ENCODE measurements at places on chromosomes 13 and 19.
A peak's percentile ranks its signal among the peaks of the same experiment; 100 is the strongest.

- DNase-seq: no peak
These were observed 447.3 kb downstream of the GPC6 start for GRCh38 chr13:93673885-93674284.

DNA sequence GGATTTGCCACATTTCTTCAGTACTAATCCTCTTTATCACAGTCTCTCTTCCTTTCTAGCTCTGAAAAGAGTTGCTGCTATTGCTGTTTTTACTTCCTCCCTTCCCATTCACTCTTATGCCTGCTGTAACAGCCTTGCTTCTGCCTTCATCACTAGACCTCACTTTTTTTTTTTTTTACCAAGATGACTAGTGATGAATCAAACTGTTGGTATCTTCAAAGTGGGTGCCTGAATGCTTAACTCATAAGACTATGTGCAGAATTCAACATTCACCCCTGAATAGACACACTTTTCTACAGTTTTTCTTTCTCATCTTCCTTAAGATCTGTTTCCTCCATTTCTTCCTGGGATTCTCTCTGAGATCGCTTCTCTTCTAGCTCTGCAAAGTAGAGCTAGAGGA is 217.2 kb upstream of the HTR2A start:
- no peak for DNase-seq

- DNase-seq: no peak
These were observed 1.2 kb downstream of the WDR83 start for GRCh38 chr19:12667731-12668302.

- DNase-seq: no peak
These were observed 58.9 kb downstream of the RFC3 start for GRCh38 chr13:33876716-33877394.

DNA sequence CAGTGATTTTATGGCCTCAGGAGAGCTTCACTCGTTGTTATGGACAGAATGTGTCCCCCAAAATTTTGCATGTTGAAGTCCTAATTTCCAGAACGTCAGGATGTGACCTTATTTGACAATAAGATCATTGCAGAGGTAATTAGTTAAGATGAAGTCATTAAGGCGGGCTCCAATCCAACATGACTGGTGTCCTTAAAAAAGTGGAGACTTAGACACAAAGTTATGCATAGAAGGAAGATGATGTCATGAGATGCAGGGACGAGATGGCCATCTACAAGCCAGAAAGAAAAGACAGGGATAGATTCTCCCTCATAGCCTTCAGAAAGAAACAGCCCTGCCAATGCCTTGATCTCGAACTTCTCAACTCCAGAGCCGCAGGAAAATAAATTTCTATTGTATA is 25.8 kb upstream of the SPATA13 start:
- no peak for DNase-seq

GRCh38 chr19:4705413-4706131 is 18.1 kb downstream of the DPP9 start:
- DNase-seq: no peak

DNA sequence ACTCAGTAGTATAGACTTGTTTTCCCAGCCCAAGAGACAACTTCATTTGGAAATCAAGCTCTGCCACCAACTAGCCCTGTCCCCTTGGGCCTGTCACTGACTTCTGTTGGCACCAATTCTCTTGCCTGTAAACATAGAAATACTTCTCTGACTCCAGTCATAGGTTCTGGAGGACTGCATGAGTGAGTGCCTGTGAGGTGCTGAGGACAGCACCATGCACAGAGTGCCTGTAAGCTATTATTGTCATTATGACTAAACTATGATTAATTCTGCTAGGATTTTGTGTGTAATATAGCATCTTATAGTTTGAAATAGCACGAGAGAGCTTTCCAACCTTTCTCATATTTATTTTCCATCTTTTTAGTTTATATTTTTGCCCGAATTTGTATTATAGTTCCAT is 247.9 kb downstream of the MYO16 start:
- no peak for DNase-seq

DNA sequence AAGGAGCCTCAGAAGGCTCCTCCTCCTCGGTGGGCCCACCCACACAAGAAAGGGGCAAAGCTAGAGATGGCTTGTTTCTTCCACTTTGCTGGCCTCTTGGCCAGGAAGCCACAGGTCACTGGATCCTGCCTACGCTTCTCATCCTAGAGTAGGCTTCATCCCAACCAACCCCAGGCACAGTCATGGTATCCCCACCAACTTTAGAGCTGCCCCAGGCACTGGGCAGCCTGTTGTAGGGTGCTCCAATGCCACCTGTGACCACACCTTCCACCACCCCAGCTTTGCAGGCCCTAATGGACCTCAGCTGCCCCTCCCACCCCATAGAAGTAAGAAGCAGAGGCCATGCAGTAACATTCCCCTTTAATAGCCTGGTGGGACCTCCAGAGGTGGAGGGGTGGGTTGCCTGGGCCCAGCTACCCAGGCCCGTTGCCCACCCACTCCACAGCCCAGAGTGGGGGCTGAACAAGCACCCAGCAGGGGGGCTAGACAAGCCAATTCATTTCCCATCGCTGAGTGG is 522 bp upstream of the CHMP2A start:
- DNase-seq: no peak

DNA sequence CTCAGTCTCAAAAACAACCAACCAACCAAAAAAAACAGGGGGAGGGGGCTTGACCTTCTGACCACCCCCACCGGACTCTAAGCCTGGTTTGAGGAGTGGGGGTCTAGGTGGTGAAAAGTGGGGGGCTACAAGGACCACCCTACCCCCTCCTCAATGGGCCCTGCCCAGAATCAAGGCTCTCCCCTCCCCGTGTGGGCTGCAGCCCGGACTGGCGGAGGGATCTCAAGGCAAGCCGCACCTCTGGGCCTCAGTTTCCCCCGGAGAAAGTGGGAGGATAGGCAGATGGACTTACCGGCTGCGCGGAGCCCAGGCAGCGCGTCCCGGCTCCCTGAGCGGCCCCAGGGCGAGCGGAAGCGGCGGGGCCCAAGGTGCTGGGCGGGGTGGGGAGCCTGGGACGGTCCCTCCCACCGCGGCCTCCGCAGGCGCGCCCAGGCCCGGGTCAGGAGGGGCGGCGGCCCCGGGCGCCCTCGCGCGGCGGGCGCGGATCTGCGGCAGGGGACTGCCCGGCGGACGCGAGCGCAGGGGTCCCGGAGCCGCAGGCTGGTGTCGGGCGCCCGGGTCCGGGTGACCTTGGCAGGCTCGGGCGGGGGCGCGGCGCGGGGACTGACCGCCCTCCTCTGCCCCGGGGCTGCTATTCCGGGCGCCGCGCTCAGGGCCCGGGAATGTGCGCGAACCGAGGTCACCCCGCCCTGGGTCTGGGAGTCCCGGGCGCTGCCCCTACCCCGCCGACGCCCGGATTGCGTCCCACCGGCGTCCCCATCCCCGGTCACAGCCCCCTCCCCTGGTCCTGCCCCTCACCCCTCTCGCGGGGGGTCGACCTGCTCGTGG is at the start of gene ADAMTSL5:
Gene ADAMTSL5, minus strand, starts transcription at position 349 of the 828 bp plus-strand sequence. CDS start 2,076 bp downstream, outside the sequence.
- DNase-seq: peak; percentile 82

GRCh38 chr19:3025549-3025886 is 3.6 kb downstream of the TLE2 start:
- DNase-seq: no peak

DNA sequence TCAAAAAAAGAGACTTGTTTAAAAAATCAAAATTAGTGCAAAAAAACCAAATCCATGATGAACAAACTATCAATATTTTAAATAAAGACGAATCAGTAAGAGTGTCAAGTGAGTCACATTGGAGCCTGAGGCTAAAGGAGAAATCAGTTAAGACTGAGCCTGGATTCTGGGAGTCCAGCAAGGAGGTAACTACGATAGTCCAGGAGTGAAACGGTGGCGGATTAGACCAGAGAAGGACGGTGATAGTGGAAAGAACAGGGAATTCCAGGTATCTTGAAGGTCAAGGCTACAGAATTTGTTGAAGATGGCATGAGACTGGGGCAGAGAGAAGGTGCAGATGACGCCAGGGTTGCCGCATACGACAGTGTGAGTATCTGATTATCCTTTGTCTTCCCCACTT is 7.0 kb upstream of the NPAS1 start:
- DNase-seq: no peak

DNA sequence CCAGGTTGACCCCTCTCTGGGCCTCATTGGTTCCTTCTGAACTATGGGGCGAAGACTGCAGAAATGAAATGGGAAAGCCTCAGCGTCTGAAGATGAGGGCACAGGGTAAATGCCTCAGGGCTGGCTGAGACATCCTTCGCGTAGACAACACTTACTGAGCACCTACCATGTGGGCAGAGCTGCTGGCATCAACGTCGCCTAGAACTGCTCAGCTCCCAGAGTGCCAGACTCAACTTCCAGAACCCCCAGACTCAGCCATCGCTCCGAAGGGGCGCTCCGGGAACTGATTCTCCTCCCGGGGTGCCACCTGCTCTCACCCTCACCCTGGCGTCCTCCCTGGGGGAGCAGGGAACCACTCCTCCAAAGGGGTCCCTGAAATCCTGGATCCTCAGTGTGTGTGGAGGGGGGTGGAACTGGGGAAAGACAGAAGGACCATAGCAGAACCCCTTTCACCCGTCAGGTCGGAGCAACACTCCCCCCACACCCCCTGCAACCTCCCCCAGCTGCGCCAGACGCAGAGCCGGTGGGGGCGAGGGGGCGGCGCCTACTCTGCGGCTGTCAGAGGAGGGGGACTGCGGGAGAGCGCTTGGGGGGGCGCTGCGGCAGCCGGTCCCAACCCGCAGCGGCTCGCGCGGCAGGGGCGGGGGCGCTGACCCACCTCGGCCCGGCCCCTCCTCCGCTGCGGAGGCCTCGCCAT is 8.2 kb upstream of the NFIC start:
- DNase-seq: no peak

GRCh38 chr13:48175185-48175584 is 57.8 kb upstream of the ITM2B start:
- DNase-seq: no peak

- peak; percentile 23 for DNase-seq
These were observed 682 bp downstream of the PIK3R2 start for GRCh38 chr19:18153556-18154134.

DNA sequence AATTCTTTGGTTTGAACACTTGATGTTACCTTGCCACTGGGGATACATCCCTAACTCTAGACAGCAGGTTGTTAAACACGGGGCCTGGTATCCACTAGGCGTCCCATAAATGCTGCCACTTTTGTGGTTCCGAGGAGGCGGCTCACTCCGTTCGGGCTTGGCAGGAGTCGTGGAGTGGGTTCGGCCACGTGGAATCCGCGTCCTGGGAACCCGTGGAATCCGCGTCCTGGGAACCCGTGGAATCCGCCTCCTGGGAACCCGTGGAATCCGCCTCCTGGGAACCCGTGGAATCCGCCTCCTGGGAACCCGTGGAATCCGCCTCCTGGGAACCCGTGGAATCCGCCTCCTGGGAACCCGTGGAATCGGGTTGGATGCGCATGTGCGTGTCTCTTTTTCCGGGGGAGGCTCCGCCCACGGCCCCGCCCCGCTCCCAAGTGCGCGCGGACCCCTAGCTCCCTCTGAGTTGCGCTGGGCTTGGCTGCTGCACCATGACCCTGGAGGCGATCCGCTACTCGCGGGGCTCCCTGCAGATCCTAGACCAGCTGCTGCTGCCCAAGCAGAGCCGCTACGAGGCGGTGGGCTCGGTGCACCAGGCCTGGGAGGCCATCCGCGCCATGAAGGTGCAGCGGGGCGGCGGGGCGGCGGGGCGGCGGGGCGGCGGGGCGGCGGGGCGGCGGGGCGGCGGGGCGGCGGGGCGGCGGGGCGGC is at the start of gene MRI1:
Gene MRI1, plus strand, starts transcription at position 422 of the 707 bp plus-strand sequence. Its CDS starts 67 bp downstream, at position 489.
- DNase-seq: peak; percentile 74

DNA sequence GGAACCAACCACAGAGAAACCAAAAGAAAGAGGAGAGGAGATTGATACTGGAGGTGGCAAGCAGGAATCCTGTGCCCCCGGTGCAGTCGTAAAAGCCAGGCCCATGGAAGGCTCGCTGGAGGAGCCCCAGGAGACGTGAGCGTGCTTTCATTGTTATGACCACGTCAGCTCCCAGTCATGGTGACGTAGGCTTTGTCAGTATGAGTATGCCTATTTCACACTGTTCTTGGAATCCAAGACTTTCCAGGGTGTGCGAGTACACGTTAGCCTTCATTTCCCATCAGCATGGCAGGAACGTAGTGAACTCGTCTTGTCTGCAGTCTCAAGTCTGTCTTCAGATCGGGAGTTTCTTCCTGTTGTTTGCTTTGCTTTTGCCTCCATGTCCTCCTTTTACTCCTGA is 15.4 kb upstream of the CHAMP1 start:
- DNase-seq: no peak

DNA sequence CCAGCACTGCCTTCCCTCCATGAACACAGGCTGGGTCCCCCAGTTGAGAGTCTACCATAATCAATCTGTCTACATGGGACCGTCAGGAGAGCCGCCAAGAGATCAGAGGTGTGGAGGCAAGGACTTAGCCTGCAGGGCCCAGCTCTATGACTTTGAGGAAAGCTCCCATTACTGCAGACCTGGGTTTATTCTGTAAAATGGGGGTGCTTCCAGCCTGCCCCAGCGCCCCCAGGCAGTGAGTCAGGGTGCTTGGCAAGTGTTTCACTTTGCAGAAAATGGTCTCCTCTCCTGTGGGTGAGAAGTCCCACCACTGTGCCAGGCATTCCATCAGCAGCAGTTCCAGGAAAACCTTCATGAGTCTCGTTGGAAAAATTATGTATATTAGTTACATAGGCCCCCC is 75.5 kb upstream of the VSTM2B start:
- no peak for DNase-seq

GRCh38 chr13:100659578-100659977 is 15.0 kb downstream of the TMTC4 start:
- no peak for DNase-seq
